ENCODE measurements at places on chromosomes 1 and 21.

DNA sequence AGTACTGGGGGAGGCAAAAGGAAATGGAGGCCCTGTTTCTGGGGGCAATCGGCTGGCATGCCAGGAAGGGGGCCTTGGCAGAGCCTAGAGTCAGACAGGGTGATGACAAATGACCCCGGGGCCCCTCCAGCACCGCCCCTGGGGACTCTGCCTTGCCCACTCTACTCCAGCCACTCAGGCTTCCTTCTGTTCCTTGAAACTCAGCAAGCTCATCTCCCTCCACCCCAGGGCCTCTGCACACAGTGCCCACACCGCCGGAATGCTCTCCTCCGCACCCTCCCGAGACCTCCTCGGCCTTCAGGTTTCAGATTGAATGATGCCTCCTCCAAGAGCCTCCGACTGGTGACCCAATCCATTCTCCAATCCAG lies 122.5 kb upstream of the ZBTB40 start:
- no peak for DNase-seq

DNA sequence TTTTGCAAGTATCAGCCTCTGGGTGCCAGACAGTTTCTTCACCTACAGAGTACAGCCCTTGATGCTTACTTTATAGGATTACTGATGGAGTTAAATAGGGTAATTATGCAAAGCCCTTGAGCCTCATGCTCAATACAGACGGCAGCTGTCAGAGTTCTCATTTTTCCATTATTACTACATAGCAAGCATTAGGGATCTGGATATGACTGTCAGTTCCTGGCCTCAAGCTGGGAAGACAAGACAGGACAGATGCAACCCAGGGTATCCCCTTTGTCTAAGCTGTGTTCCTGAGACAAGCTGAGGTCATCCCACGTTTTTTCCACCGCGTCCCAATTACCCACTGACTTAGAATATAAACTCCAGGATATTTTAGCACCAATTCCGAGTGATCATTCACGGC lies 94.4 kb downstream of the SLC35F3 start:
- DNase-seq: peak; percentile 19

DNA sequence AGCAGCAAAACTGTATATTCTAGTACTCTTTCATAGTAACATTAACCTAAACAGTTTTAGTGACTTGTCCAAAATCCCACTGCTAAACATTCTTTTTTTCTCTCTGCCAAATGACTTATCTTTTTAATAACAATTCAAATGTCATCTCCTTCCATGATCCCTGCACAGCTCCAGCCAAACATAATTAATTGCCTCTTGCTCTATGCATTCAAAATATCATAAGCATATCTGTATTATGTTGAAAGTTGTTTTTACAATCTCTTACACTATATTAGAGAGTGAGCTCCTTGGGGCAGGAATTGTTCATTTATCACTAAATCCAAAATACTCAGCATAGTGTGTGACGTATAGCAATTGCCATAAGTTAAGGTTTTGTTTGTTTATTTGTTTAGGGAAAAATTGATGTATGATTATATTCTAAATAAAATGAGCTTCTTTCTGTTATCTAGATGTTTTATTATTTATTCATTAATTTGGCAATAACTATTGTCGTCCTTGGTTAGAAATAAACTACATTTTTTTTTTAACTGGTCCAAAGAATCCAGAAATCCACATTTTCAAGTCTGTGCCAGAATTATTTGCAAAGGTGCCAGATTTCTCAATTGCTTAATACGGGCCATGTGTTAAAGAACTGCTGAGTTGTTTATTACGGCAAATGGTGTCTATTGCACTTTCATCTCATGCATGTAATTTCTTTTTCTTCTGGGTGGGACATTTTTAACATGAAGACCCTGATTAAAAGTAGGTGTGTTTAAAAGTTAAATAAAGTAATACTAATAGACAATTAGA lies 577.2 kb upstream of the ZRANB2 start:
- no peak for DNase-seq

DNA sequence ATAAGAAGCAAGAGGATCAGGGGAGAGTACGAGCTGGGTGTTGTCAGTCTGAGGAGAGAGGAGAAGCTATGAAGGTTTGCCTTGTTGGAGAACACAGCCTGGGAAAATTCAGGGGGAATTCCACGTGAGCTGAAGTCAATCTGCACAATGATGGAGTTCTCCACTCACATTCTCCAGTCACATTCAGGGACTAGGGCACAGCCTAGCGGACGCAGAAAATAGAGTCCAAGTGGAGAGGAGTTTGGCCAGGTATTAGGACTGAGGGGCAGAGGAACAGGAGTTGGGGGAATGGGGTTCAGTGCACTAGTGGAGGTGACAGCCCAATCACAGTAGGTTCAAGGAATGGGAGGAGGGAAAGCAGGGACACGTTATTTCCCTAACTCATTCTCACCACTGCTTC lies 124.0 kb downstream of the KCNH1 start:
- DNase-seq: no peak

- DNase-seq: no peak
Measured at GRCh38 chr1:17637055-17637454, 97.6 kb downstream of the ARHGEF10L start.

DNA sequence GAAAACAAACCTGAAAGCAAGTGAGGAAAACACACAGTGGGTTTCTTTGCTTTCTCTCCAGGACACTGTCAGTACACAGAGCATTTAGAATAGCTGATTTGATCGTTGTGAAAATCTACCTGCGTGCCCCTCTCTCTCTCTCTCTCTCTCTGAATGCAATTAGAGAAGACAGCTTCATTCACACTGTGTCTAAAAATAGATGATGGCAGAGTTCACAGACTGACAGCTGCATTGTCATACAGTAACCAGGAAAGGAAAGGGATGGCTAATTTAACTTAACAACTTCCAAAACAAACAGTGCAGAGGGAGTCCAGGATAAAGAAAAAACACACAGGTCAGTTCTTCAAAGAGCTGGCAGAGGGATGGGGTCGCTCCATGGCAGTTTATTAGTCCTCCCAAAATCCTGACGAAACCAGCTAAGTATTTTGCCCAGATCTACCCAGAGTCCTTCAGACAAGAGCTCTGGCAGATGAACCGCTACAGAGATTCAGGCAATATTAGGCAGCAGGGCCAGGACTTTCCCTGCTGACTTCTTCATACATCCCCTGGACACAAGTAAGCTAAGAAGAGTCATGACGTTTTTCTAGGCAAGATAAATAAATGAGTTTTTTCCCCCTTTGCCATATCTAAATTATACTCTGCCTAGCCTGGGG lies 58.9 kb downstream of the WLS start:
- peak; percentile 67 for DNase-seq

GRCh38 chr1:18991585-18991984 lies 35.1 kb upstream of the IFFO2 start:
- no peak for DNase-seq

GRCh38 chr1:102970496-102971078 lies 137.7 kb downstream of the COL11A1 start:
- DNase-seq: peak; percentile 50

GRCh38 chr1:221562542-221563475 lies 179.1 kb downstream of the DUSP10 start:
- DNase-seq: no peak

Data from NCI-H2081 (cell line).